ENCODE measurements at places on chromosomes 6 and 20.

- no peak for DNase-seq
Observed at GRCh38 chr6:40500227-40500626, 86.9 kb downstream of the LRFN2 start.

DNA sequence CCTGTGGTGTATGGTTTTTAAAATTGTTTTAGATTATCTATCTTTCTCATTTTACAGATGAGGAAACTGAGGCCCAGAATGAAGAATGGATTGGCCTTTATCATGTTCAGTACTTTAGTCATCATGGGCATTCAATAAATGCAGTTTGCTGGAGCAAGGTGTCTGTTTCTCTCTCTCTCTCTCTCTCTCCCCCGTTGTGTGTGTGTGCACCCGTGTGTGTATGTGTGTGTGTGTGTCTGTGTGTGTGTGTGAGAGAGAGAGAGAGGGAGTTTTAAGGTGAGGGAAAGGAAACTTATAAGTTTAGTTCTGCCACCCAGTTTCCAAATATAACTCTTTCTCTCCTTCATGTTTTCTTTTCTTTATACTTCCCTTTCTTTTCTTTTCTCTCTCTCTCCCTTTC is 62.4 kb downstream of the CTNNBL1 start:
- no peak for DNase-seq

- no peak for DNase-seq
Observed at GRCh38 chr6:154249499-154250298, 106.9 kb downstream of the IPCEF1 start.

DNA sequence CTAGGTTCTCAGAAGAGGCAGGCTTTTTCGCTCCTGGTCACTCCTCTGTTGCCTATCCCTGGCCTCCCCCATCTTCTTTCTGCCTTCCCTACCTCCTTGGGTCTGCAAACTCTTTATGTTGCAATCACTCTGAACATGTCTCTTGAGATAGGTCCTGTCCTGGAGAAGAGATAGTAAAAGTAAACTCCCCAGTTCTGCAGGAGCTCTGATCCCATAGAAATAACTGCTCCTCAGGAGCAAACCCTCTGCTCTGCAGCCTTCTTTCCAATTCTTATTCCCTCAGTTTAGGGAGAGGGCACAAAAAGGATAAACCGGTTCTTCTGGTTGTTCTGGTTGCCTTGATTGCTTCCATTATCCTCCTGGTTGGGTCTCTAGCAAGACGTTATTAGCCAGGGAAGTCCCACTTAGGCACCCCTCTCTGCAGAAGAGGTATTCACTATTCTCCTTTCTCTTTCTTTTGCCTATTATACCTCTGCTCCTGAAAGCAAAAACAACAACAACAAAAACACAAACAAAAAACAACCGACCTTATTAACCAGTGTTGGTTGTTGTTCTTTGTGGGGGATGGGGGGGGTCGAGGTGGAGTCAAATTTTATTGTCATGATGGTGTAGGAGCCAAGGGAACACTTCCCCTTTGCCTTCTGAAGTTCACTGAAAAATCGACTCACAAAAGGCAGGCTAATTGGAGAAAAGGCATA is 973 bp downstream of the TRIM38 start:
- DNase-seq: no peak

DNA sequence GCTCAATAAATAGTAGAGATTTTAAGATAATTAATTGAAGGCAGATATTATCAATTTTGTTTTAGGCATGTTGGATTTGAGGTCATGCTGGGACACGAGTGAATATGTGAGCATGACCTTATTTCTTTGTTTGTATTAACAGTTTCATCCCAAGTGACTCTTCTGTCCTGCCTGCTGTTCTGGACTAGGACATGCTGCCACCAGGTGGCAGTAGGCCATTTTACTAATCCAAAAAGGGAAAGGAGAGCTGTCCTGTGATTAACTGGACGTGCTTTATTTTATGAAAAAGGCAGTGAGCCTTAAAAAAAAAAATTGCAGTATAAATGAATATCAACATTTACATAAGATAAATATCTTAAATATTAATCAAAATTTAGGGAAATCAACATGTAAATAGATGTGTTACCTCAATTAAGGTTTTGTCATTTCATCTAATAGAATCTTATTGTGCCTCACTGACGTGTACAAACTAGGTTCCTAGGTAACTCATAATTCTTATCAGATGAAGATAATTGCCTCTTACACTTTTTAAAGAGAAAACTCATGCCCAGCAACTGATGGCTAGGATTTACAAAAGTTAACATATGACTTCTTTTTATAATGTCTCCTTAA is 49.8 kb downstream of the FRK start:
- DNase-seq: peak; percentile 40

DNA sequence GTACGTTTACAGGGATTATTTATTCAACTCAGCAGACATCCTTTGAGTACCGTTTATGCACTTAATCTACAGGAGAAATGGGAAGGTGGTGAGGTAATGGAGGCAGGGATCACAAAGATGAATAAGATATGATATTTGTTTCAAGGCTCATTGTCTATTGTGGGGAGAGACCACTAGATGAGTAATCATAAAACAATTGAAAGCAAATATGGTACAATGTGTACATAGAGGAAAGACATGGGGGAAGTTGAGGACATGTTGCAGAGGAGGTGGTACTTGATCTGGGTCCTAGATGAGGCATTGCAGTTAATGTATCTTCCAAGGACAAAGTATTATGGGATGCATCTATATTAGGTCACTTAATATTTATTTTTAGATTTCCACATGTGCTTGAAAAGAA is 13.7 kb upstream of the CDC5L start:
- no peak for DNase-seq

GRCh38 chr6:121666814-121667213 is 231.4 kb downstream of the GJA1 start:
- no peak for DNase-seq

DNA sequence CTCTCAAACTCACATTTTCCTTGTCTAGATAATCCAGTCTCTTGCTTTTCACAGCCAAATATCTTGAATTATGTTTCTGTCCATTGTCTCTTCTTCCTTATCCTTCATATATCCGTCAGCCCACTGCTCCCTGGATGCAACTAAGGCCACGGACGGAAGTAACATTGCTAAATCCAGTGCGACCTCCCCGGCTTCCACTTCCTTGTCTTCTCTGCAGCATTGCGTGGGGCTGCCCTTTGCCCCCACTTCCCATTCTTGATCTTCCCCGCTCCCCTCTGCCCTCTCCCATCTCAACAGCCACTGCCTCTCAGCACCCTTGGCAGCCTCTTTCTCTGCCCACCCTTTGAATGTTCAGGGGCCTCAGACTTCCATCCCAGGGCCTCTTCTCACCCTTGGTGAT is 190.4 kb upstream of the UST start:
- DNase-seq: no peak

GRCh38 chr6:135094403-135094821 is 39.8 kb upstream of the HBS1L start:
- DNase-seq: no peak

GRCh38 chr6:161181121-161181520 is 92.7 kb downstream of the AGPAT4 start:
- no peak for DNase-seq

- DNase-seq: no peak
Observed at GRCh38 chr20:46322641-46323040, 14.3 kb upstream of the CDH22 start.

DNA sequence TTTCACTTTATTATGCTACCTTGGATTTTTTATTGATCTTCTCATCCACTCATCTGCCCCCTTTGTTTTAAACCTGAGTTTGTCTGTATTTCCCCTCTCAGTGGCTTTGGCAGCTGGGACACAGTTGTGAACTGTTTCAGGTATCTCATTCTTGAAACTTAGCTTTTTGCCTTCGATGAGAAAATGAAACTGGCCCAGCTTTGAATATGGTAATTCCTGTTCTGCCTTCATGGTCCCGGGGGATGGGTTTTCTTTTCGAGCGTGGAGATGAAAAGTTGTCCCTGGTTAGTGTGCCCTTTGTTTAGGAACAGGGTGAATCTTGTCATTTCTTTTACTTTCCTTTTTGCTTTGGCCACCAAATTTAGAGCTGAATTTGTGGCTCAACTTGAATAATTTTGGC is 25.6 kb downstream of the DHX35 start:
- DNase-seq: no peak

DNA sequence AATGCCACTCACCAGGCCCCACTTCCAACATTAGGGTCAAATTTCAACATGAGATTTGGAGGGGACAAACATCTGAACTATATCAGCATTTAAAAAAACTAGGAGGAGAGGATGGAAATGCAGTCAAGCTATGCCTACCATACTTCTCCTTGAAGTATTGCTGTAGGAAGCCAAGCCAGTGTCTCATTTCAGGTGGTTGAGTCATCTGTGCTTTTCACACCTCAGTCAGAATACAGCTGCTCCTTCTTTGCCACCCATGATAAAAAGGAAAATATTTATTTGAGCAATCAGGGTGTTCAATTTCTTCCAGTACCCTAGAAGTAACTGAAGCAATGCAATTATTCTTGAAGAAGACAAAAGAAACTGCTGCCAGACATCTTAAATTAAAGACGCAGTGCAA is 47.0 kb upstream of the EEF1E1 start:
- no peak for DNase-seq

DNA sequence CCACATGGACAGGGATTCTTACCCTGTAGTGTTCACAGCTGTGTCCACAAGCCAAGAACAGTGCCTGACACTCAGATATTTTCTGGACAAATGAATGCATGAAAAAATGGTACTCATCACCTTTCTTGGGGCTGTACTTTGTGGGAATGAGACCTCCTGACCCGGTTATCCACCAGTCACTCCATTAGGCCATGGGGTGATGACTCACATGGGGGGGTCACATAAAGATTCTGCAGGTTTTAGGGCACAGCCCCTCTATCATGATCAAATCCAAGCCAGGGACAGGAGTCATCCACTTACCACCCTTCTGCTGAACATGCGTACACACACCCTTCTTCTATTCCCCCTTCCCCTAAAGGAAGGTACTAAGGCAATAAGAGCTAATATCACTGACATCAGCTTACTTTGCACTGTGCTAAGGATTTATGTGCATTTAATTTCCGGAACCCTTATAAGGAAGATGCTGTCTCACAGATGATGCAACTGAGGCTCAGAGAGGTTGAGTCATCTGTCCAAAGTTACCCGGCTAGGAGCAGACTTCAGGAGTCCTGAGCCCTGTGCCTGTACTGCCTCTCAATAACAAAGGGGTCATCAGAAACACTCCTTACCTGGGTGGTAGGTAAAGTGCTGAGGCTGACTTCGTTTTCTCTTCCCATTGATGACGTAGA is 107.8 kb downstream of the NFATC2 start:
- DNase-seq: no peak

GRCh38 chr20:2946988-2947961 is 74.0 kb downstream of the PTPRA start:
- no peak for DNase-seq

DNA sequence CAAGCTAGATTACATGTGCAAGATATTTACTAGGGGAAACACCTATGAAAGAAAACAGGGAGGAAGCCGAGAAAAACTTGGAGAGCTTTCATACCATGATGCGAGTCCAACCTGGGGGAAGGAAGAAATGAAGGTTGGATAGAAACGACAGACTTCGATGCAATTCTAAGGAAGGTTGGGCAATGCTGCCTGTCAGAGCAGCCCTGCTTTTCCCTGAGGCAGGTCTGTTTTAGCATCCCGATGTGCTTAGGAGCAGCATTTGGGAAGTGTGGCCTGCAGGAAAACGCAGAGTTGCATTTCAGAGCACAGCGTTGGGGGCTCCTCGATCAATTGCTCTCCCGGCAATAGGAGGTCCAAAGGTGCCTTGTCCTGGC is 91.9 kb upstream of the DTNBP1 start:
- no peak for DNase-seq

DNA sequence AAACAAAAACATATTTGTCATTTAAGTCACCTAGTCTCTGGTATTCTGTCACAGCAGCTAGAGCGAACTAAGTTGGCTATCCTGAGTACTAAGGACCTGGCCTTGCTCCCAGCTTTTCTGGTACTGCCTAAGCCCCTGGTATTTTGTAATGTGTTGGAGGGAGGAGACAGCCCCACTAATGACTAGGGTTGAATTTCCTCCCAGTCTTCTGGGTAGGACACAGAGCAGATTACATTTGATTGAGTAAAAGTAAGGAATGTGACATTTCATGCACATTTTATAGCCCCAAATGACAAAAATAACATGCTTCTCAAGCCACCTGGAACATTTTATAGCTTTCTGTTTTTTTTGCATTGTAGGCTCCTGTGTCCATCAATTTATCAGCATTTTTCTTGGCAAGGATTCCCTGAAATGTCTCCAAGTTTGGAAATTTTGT is 47.9 kb upstream of the DDR1 start:
- DNase-seq: no peak

GRCh38 chr6:97462938-97463598 is 180.1 kb upstream of the MMS22L start:
- DNase-seq: no peak

DNA sequence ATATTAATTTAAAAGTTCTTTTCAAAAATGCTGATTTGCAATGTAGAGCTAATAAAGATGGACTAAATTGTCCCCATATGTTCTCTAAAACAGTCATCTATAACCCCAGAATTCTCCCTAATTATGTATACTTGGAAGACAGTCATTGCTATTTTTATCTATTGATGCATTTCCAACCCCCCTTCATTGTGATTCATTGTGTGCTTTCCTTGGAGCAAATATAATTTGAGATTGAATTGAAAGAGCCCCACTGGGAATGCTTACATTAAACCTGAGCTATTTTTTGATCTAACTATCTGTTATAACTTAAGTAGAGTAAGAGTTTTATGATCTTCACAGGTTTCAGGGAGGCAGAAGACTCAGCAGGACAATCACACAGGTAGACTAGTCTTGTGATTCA is 73.7 kb upstream of the PTCHD4 start:
- DNase-seq: no peak

DNA sequence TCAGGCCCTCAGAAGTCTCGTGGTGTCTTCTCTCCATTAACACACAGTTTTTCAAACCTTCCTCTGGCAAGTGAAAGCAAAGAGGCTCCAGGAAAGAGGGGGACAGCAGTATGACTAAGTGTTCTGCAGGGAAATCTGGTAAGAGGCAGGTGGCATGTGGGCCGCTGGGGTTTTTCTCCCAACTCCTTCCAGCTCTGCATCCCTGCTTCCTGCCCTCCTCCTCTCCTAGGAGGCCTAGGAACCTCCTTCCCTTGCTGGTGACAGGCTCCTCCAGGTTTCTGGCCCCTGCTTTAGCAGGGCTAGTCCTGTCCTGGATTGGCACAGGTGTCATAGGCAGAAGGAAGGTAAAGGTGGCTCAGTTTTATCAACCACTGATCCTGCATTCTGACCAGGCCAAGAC is 7.6 kb upstream of the ITCH start:
- DNase-seq: no peak

DNA sequence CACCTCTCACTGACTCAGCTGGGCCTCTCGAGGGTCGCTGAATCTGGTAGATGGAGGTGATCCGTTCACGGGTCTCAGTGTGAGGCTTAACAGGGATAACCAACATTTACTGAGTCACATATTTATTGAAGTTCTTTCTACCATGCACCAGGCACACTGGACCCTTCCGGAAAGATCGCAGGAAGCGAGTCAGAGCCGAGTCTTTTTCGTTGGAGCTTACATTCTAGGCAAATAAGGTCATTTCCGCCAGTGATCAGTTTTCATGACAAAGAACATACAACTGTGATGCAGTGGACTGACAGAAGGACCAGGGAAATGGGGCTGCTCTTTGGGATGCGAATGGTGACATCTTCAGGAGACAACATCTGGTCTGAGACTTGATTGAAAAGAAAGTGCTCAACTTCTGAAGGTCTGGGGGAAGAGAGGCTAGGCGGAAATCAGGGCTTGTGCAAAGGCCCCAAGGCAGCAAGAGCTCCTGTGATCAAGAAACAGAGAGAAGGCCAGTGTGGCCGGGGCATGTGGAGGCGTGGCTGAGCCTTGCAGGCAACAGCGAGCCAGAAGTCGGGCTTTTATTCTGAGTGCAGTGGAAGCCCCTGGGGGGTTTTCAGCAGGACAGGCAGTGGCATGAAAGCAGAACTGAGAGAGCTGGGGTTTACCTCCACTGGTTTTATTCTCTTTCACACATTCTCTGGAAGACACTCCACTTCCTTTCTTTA is 56.7 kb downstream of the APCDD1L start:
- DNase-seq: no peak
